ENCODE measurements at places on chromosomes 6 and 20.

DNA sequence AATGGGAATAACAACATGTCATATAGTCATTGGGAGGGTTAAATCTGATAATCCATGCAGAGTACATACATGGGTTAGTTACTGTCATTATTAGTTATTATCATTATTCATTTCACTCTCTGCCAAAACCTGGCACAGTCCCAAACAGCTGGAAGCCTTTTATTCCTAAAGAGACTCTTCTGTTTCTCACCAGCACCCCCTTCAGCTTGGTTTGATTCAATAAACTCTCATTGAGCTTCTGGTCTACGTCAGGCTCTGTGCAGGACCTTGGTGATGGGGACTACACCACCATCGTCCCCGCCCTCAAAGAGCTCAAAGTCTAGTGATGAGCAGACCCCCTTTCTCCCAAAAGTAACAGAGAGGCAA is 2.3 kb downstream of the KCNK15 start:
- DNase-seq: no peak

- DNase-seq: no peak
These were observed 453.2 kb upstream of the PTCHD4 start for GRCh38 chr6:48564036-48564820.

DNA sequence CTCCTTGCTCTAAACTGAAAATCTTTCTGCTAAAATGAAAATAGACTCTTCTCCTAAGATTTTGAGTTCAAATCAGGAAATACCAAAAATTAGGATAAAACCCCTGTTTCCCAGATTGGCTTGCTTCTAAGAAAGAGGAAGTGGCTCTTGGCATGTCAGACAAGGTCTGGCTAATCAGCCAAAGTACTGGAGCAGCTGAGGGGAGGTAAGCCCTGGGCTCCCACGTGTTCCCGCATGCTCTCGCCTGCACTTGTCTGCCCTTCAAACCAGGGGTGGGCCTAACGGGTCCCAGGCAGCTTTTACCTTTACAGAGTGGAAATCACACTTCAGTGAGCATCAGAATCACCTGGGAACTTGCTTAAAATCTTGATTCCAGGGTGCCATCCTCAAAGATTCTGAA is 43.2 kb upstream of the GABRR1 start:
- no peak for DNase-seq

- no peak for DNase-seq
These were observed 26.5 kb upstream of the CD93 start for GRCh38 chr20:23112595-23112994.

DNA sequence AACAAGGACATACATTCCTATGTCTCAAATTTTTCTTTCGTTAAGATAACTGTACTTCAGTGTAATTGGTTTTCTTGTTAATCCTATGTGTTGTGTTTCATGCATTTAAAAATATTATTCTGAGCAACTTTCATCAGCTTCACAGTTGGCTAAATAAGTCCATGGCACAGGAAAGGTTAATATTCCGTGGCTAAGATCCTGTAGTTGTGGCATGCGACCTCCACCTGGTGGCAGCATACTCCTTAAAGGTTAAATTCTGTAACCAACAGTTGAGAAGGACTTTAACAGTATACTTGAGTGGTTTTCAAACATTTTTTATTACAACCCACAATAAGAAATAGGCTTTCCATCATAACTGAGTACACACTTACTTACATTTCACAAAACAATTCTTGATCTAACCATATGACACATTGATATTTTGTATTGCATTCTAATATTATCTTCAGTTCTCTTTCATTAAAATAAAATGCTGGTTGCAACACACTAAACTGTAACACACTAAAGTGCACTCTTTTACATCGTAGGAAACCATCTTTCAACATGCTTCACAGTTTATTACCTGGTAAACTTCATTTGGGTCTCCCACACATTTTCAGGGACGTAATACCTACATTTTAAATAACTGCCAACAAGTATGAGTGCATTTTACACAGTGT is 118.3 kb downstream of the SLX4IP start:
- DNase-seq: no peak

DNA sequence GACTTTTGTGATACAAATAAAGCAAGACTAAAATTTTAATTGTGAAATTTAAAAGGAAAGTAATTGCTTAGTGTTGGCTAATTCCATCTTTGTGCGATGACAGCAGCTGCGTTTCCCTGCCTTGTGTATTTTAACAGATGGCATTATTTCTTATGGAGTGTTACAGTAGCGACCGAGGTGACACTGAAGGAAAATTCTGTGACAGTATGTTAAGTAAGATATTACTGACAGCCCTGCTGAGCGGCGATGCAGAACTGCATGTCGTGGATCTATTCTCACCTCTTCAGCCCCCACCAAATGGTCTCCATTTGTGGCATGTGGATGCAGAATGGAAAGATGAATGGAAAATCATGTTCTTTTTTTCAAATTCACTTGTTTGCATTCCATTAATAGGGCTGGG is 289.4 kb downstream of the RNF144B start:
- no peak for DNase-seq

DNA sequence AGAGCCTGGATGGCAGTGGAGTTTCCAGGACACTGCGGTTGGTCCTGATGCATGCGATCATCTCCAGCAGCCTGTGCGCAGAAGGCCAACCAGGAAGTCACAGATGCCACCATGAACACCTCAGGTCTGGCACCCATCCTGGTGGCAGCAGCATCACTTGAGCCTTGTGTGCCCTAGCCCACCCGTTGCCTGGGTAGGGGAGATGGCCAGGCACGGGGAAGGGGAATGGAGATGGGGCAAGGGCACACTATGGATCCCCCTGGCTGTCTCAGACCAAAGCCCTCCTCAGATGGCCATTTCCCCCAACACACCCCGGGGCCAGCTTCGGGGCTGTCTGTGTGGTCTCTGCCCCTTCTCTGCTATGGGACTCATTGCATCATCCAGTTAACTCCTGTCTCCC is 58.3 kb downstream of the GNAS-AS1 start:
- no peak for DNase-seq

DNA sequence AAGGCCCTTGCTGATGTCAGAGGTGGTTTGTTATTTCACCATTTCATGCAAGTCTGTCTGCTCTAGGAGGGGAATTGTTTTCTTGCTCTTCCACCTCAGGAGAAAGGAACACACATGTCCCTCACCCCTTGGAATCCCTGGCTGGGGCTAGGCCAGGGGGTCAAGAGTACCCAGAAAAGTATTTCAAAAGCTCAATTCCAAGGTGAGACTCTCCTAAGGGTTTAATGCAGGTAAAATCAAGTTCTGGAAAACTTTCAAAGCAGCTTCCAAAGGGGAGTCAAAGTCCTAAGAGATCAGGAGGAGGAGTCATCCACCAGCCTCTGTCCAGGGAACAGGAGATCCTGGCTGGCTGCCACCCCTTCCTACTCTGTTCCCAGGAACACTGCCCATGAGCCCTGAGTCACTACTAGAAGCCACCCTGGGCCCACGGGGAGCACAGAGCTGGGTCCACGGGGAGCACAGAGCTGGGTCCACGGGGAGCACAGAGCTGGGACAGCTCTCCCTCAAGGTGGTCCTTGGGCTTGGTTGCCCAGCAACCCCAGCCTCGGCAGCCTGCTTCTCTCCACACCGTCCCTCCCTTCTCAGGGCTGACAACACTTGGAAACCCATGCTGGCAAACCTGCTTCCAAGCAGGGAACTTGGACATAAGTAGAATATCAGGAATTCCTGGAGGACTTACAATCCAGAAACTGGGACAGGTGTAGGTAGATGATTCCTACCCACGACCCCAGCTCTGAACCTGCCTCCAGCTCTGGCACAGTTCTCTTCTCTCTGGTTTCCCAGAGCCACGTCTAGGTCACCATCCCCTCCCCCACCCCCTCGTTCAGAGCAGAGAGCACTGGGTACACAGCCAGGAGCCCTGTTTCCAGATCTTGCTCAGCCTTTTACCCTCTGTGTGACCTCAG is 35.3 kb upstream of the CDKN1A start:
- DNase-seq: peak; percentile 65

DNA sequence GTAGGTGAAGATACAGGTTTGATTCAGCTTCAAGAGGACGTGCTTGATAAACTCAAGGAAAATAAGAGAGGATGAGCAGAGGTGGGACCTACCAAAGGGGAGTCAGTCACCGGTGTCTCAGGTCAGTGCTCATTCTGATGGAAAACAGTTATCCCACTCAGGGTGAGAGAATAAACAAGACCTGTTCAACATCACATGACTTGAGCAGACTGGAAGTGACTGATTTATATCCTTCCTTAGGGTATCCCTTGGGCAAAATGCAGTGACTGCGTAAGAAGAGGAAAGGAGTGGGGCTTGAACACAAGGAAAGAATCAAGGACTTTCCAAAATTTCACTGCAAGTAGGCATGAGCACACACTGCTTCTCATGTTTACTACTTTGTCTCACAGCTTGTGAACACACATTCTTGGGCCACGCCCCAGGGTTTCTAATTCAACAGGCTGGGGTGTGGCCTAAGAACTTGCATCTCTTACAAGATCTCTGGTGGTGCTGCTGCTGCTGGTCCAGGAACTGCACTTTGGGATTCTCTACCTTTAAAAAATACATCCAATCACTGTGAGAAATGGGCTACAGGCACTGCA is 11.6 kb downstream of the CST3 start:
- no peak for DNase-seq

All from skeletal muscle cell (primary cell).